ENCODE measurements at places on chromosomes 12 and 14.

DNA sequence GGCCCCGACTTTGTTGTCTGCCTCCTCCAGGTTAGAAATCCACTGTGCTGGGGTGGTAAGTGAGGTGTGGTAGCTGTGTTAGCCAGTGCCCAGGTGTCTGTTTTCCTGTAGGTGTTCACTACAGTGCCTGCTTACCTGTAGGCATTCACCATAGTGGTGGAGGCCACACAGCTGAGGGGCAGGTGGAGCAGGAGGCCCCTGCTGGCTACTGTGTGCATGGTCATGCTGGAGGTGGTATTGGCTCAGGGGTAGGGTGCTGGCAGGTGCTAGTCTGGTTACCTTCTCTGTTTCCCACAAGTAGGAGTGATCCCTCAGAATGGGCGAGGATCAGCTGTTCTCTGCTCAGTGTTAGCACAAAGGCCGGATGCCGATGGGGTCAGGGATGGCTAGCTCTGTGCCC is 217.3 kb downstream of the SYT10 start:
- DNase-seq = no peak

DNA sequence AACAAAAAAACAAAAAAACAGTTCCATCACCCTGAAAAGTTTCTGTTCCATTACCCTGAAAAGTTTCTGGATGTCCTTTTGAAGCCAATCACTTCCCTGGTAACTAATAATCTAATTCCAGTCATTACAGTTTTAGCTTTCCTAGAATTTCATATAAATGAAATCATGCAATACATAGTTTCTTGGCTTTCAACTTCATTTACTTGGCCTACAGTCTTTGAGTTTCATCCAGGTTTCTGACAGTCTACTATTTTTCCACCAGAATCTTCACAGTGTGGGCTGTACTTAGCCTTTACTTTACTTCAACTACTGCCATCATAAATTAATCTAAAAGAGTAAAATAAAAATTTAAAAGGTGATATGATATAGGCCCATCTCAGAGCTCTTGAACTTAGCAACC is 55.5 kb downstream of the RPS6KA5 start:
- no peak for DNase-seq

DNA sequence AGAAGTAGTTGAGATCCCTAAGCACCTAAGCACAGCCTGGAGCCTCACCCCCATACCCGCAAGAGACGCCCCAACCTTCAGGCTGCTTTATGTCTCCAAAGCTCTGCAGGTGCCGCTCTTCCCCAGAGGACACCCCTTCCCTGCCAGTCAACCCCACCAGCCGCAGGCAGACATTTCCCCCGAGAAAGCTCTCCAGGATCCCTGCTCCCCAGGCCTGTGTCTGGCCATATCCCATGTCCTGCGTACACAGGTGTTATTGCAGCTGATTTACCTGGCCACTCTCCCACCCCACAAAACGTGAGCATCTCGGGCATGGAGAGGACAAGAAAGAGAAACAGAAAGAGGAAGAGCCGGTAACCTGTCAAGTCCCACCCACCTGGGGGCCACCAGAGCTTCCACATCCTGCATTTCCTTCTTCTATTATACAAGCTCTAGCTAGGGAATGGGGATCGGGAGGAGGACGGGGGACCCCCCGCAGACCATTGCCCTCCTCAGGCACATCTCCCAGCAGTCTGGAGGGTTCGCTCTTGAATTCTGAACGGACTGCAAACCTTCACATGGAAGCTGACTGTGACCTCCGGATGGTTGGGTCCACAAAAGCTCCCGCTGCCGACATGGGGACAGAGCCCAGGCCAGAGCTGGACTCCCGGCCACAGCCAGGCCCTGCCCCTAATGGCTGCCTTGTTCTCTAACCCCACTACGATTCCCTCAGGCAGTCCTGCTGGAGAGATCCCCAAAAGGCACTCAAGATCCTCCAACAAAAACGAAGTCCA is 17.6 kb downstream of the CCDC88C start:
- DNase-seq = no peak

DNA sequence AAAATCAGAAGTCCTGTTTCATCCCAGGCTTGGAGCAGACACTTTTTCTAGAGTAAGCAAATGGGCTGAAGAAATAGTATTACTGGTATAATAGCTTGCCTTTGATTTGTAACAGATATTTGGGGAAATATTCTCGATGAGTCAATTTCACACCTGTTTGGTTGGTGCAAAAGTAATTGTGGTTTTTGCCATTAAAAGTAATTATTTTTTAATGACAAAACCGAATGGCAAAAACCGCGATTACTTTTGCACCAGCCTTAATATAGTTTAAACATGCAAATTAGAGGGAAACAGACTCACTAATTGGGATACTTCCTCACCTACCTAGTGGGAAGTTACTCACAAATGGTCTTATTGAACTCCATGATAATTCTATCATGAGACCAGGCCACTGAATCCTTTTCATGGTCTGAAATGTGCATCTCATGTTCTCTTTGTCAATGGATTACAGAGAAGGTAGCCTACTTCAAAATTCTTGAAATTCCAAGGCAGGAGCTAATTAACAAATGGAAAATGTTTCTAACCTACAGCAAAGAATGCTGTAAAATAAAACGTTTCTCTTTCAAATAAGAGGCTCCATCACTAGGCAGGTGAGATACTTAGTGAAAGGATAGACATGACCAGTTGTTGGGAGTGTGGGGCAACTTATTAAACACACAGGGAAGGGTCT is 391.3 kb downstream of the EMP1 start:
- no peak for DNase-seq

- no peak for DNase-seq
Measured at GRCh38 chr12:76274420-76275083, 73.7 kb downstream of the BBS10 start.

- DNase-seq = no peak
Measured at GRCh38 chr12:49335955-49336644, 888 bp downstream of the C1QL4 start.

- DNase-seq = no peak
Measured at GRCh38 chr12:92261071-92261470, 115.4 kb upstream of the BTG1 start.

- DNase-seq = peak; percentile 40
Measured at GRCh38 chr14:92553438-92553837, 39.9 kb downstream of the RIN3 start.

- no peak for DNase-seq
Measured at GRCh38 chr12:97681612-97682504, 219.3 kb downstream of the RMST start.

- no peak for DNase-seq
Measured at GRCh38 chr14:50023671-50024490, 92.5 kb downstream of the VCPKMT start.

DNA sequence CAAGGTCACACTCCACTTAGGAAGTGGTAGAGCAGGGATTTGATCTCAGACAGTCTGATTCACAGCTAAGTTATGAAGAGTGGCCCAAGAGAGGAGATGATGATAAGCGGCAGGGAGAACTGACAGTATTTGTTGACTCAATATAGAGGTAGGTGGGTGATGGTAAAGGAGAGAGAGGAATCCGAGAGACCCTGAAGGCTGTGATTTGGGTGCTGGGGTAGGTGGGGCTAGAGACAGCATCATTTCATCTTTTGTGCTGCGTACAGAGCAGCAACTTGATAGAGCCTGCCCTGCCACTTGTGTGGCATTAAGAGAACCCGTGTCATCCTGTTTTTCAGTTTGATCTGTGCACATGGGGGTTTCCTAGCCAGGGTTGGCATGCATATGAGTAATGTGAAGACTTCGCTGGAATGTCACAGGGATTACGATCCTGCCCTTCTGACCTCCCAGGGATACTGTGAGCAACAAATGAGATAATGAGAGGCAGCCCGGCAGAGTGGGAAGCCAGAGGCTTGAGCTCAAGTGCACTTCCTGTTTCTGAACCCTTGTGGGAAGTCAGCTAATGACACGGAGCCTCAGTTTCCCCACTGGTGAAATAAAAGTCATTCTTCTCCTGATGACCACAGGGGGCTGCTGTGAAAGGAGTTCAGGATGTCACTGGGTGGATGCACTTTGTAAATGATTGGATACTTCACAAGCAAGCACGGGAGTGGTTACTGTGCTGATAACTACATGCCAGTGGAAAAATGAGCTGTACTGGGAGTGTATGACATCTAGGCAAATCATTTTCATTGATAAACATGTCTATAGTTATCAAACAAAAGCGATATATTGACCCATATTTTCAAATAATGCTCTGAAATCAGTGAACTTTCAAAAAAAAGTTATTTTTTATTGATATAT is 59.5 kb upstream of the IGF1 start:
- no peak for DNase-seq

DNA sequence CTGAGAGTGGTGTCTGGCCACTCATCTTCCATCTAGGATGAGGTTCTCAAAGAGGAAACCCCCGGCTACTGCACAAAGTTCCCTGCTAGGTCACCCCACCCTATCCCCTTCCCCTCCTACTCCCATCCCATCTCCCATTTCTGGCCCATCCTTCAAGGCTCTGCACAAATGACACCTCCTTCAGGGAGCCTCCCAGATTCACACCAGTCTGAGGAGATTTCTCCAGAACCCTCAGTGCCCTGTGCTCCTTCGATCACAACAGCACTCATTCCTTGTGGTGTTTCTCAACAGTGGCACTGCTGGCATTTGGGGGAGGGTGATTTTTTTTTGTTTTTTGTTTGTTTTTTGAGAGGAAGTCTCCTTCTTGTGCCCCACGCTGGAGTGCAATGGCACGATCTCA is 2.9 kb downstream of the CAMKK2 start:
- DNase-seq = peak; percentile 7

DNA sequence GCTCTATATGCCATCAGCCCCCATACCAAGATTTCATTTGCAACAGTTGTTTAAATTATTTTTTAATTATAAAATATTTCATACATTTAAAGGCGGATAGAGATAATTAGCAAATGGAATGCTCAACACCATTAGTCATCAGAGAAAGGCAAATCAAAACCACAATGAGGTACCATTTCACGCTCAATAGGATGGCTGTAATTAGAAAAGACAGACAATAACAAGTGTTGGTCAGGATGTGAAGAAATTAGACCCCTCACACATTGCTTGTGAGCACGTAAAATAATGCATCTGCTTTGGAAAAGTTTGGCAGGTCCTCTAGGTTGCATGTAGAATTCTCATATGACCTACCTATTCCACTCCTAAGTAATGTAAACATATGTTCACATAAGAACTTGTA is 35.3 kb upstream of the EPS8 start:
- no peak for DNase-seq

Data from Right ventricle myocardium superior (tissue), 1 donor.